ENCODE measurements at places on chromosomes 7 and 10. TPM values are rescaled to one million over a fixed set of nuclear protein-coding genes. Genes with fewer than 3 reads are reported as not detected.

DNA sequence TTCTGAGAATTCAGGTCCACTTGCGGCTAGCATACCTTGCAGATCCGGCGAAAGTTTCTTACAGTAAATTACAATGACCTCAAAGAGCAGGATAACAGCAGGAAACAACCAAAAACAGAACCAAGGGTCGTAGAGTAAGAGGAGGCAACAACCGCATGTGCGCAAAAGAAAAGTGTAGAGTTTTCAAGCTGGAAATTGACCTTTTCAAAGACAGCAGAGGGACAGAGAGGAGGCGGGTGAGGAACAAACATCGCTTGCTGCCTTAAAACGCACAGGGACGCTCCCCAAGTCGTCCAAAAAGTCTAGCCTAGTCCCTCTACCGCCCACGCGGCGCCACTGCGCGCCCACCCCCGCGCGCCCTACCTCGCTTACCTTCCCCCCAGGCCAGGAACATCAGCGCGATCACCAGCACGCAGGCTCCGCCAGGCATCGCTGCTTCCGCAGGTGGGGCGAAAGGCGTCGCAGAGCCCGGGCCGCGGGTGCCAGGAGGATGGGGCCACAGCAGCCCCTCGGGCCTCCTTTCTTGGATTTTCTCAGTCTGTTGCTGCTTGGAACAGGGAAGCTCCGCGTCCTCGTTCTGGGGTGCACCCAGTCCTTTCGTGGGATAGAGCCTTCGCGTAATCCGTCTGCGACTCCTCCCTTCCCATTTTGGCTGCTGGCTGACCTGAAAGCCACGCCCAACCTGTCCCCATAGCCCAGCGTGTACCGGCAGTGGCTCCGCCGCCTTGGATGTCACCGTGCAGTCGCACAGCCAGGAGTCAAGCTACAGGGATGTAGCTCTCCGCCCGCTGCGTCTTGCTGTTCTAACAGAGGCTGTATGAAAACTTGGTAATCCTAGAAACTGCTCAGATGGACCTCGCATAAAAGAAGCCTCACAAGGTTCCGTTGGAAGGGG, at the start of gene VWDE:
TSS of gene VWDE (minus strand) at position 579 of the 895 bp plus-strand sequence. CDS start at position 430, 149 bp downstream.
- no peaks in the 10 kb centered on the region for H3K36me3 ChIP-seq
- H3K4me3 ChIP-seq = peak within 1 kb of the TSS; percentile 75
- DNase-seq = peak; percentile 49
- peaks cover 16% of the 10 kb centered on the region for H3K27me3 ChIP-seq

Gene TFEC
- total RNA-seq = not detected

Gene ADIRF
- 89.0 TPM for total RNA-seq

Gene ANKRD7
- total RNA-seq = not detected

GRCh38 chr10:62981096-62981495, 152.0 kb upstream of the NRBF2 start:
- H3K27me3 ChIP-seq = no peaks in the 10 kb centered on the region
- no peaks in the 10 kb centered on the region for H3K36me3 ChIP-seq
- H3K27ac ChIP-seq = no peak overlapping the region
- no peaks in the 10 kb centered on the region for H3K4me1 ChIP-seq

DNA sequence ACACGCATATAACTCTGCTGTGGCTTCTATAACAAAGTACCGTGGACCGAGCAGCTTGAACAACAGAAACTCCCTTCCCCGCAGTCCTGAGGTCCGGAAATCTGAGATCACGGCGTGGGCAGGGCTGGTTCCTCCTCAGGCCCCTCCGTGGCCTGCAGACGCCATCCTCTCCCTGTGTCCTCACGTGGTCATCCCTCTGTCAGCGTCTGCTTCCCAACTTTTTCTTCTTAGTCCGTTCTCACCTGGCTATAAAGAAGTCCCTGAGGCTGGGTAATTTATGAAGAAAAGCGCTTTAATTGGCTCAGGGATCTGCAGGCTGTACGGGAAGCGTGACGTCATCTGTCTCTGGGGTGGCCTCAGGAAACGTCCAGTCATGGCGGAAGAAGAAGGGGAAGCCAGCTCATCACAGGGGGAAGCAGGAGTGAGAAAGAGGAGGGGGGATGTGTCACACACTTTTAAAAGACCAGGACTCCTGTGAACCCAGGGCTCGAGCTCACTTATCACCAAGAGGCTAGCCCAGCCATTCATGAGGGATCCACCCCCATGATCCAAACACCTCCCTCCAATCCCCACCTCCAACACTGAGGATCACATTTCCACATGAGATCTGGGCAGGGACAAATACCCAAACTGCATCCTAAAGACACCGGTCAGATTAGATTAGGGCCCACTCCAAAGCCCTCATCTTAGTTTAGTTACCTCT, 91.2 kb upstream of the INSIG1 start:
- H3K36me3 ChIP-seq = no peaks in the 10 kb centered on the region
- peak overlapping the region; percentile 56 for H3K27ac ChIP-seq
- no peaks in the 10 kb centered on the region for H3K27me3 ChIP-seq
- peaks cover 17% of the 10 kb centered on the region for H3K4me1 ChIP-seq
- DNase-seq = peak; percentile 57

DNA sequence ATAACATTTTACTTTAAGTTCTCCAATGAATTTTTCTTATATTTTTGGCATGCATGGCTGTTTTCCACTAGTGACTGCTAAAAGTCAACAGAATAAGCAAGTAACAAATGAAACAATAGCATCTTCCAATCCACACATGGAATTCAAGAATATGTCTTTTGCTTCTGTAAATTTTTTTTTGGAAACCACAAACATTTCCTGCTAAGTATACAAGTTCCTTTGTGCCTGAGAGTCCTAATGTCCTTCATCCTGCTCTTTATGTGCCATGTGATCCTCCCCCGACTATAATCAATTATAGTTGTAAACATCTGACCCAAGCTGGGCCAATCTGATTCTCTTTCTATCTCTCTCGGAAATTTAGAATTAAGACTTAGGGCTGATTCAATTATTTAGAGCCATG, 61.2 kb downstream of the PPP1R3C start:
- no peak overlapping the region for H3K4me3 ChIP-seq
- no peak for DNase-seq
- no peaks in the 10 kb centered on the region for H3K4me1 ChIP-seq
- H3K36me3 ChIP-seq = no peaks in the 10 kb centered on the region
- no peaks in the 10 kb centered on the region for H3K27me3 ChIP-seq

Gene SLC16A9
- 0.54 TPM for total RNA-seq

- H3K27ac ChIP-seq = no peak overlapping the region
- H3K36me3 ChIP-seq = no peaks in the 10 kb centered on the region
- no peaks in the 10 kb centered on the region for H3K27me3 ChIP-seq
- peak; percentile 49 for DNase-seq
These were observed 54.8 kb downstream of the GPR141 start for GRCh38 chr7:37738321-37738720.

Gene PPIF
- total RNA-seq = 76.5 TPM

- peaks cover 23% of the 10 kb centered on the region for H3K4me1 ChIP-seq
- H3K27ac ChIP-seq = peak overlapping the region; percentile 49
- DNase-seq = peak; percentile 86
- peaks cover 50% of the 10 kb centered on the region for H3K36me3 ChIP-seq
These were observed 41.9 kb downstream of the TCF7L2 start for GRCh38 chr10:112991888-112992491.

Gene CUL1
- total RNA-seq = 49.2 TPM

- no peak overlapping the region for H3K27ac ChIP-seq
- no peaks in the 10 kb centered on the region for H3K36me3 ChIP-seq
- no peaks in the 10 kb centered on the region for H3K4me1 ChIP-seq
- DNase-seq = no peak
These were observed 32.0 kb downstream of the ADAP1 start for GRCh38 chr7:922334-923107.

DNA sequence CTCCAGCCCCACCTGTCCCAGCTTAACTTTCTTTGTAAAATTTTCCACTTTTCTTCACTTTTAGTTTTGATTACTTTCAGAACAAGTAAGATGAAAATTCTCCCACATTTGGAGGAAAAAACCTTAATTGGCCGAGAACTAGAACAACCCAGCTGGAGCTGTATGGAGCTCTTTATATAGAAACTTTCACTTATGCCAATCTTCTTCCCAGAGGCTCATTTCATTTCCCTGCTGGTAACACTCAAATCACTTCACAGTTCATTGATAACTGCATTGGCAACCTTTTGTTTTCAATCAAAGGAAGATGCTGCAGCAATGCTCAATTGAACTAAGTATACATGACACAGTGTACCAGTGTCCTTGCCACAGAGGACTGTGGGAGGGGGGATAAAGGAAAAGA, 176.2 kb upstream of the NOBOX start:
- no peaks in the 10 kb centered on the region for H3K27me3 ChIP-seq
- H3K4me3 ChIP-seq = no peak overlapping the region
- no peaks in the 10 kb centered on the region for H3K4me1 ChIP-seq
- no peak for DNase-seq
- no peak overlapping the region for H3K27ac ChIP-seq

DNA sequence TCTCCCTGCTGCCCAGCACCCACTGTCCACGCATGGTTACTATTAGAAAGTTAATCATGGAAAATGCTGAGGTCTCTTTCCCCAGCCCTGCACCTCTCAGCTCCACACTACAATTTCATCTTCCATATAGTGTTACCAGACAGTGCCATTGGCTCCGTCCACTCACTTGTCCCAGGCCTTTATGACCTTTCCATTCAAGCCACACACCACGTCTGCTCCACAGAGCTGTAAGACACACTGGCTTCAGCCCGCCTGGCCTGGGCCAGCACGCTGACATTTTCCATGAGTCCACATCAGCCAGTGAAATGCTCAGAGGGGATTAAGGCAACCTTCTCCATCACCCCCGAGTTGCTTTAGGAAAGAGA, 118.7 kb downstream of the KCNMA1 start:
- no peaks in the 10 kb centered on the region for H3K27me3 ChIP-seq
- H3K4me1 ChIP-seq = peaks cover 8% of the 10 kb centered on the region
- no peak for DNase-seq
- H3K27ac ChIP-seq = no peak overlapping the region

GRCh38 chr10:112643600-112644264, 196.7 kb downstream of the VTI1A start:
- H3K4me3 ChIP-seq = no peak overlapping the region
- H3K36me3 ChIP-seq = no peaks in the 10 kb centered on the region
- no peaks in the 10 kb centered on the region for H3K27me3 ChIP-seq

GRCh38 chr10:119090968-119091367, 10.4 kb upstream of the EIF3A start:
- H3K4me3 ChIP-seq = no peak overlapping the region
- no peaks in the 10 kb centered on the region for H3K36me3 ChIP-seq
- DNase-seq = peak; percentile 80

DNA sequence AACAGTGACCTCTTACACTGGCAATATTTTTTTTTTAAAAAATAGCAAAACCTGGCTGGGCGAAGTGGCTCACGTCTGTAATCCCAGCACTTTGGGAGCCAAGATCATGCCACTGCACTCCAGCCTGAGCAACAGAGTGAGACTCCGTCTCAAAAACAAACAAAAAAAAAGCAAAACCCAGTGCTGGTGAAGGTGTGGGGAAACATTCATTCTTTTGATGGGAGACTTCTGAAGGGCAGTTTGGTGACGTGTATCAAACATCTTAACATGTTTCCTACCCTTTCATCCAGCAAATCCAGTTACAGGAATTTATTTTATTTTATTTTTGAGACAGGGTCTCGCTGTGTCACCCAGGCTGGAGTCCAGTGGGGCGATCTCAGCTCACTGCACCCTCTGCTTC, 58.0 kb downstream of the CHST3 start:
- peaks cover 6% of the 10 kb centered on the region for H3K4me1 ChIP-seq
- no peaks in the 10 kb centered on the region for H3K36me3 ChIP-seq
- no peak overlapping the region for H3K4me3 ChIP-seq
